ENCODE measurements at places on chromosomes 6 and 20. TPM values are rescaled to one million over a fixed set of nuclear protein-coding genes. Genes with fewer than 3 reads are reported as not detected.

- H3K4me1 ChIP-seq: no peaks in the 10 kb centered on the region
- H3K27me3 ChIP-seq: no peaks in the 10 kb centered on the region
- DNase-seq: no peak
- no peak overlapping the region for H3K27ac ChIP-seq
- H3K36me3 ChIP-seq: no peaks in the 10 kb centered on the region
Measured at GRCh38 chr6:74554041-74554440, 651.8 kb downstream of the COL12A1 start.

DNA sequence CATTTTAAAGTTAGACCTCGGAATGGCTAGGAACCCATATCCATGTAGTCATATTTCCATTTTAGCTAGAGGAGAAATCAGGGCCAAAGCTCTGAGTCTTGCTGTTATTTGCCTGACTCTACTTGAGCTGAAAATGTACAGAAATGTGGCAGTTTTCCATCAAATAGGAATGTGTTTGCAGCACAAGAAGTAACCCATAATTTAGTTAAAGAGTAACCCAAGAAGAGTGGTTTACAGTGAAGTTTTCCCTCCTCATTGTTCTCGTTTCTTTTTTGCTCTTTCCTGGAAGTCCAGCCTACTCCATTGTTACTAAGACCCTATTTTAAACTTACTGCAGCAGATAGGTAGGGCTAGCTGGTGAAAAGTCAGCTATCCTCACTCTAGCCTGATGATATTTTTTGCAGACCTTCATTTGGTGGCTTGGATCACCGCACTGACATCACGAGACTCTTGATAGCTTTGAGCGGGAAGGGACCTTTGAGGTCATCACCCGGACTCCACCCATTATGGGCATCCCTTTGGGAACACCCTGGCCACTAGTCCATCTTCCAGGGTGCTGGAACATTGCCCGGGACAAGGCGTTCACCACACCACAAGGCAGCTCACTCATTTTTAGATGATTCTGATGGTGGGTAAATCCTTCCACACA, 28.0 kb upstream of the ADGRF5 start:
- peak; percentile 77 for DNase-seq

GRCh38 chr20:53592992-53593465, 610 bp downstream of the ZNF217 start:
- no peaks in the 10 kb centered on the region for H3K36me3 ChIP-seq
- H3K4me3 ChIP-seq: peak overlapping the region; percentile 86
- H3K4me1 ChIP-seq: peaks cover 4% of the 10 kb centered on the region
- peak overlapping the region; percentile 92 for H3K27ac ChIP-seq

GRCh38 chr6:119966484-119966883, 616.9 kb upstream of the MAN1A1 start:
- no peak for DNase-seq
- no peaks in the 10 kb centered on the region for H3K4me1 ChIP-seq

DNA sequence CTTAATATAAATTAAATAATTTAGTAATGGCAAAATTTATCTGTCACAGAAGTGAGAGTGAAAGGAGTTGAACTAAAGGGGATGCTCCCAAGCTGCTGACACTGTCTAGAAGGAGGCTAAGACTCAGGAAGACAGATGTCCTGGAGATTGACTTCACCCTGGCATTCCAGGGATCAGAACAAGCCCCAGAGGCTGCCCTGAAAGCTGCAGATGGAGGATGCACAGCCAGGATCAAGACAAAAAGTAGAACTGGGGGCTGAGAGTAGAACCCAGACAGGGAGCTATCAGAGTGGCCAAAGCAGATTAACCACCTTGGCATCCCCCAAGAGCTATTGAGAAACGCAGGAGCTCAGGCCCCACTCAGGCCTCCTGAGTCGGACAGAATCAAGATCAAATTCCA, 189.2 kb upstream of the PLCB4 start:
- no peak overlapping the region for H3K27ac ChIP-seq
- H3K27me3 ChIP-seq: no peaks in the 10 kb centered on the region
- no peaks in the 10 kb centered on the region for H3K36me3 ChIP-seq
- DNase-seq: no peak

- H3K4me3 ChIP-seq: no peak overlapping the region
- no peak overlapping the region for H3K27ac ChIP-seq
- H3K4me1 ChIP-seq: no peaks in the 10 kb centered on the region
- no peak for DNase-seq
Measured at GRCh38 chr6:82507112-82507511, 143.5 kb downstream of the TPBG start.

- H3K27ac ChIP-seq: no peak overlapping the region
- H3K4me1 ChIP-seq: no peaks in the 10 kb centered on the region
- DNase-seq: no peak
- H3K4me3 ChIP-seq: no peak overlapping the region
- H3K27me3 ChIP-seq: no peaks in the 10 kb centered on the region
Measured at GRCh38 chr6:109701774-109702173, 10.7 kb downstream of the FIG4 start.

DNA sequence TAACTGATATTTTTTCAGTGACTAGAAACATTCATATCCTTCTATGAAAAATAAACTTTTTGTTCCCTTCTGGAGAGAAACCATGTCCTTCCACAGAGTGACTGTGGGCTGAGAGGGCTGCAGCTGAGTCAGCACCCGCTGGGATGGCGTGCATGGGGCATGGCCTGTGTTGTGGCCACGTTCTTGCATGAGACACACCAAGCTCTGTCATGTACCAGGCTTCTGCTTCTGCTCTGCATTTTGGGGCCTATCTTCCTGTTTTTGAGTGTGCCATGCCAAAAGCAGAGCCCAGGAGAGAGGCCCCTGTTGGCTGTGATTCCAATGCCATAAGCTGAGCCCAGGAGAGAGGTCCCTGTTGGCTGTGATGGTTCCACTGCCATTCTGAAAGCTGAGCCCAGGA, 10.8 kb downstream of the APMAP start:
- H3K4me1 ChIP-seq: peaks cover 28% of the 10 kb centered on the region
- peak; percentile 69 for DNase-seq
- H3K27ac ChIP-seq: no peak overlapping the region
- no peak overlapping the region for H3K4me3 ChIP-seq

DNA sequence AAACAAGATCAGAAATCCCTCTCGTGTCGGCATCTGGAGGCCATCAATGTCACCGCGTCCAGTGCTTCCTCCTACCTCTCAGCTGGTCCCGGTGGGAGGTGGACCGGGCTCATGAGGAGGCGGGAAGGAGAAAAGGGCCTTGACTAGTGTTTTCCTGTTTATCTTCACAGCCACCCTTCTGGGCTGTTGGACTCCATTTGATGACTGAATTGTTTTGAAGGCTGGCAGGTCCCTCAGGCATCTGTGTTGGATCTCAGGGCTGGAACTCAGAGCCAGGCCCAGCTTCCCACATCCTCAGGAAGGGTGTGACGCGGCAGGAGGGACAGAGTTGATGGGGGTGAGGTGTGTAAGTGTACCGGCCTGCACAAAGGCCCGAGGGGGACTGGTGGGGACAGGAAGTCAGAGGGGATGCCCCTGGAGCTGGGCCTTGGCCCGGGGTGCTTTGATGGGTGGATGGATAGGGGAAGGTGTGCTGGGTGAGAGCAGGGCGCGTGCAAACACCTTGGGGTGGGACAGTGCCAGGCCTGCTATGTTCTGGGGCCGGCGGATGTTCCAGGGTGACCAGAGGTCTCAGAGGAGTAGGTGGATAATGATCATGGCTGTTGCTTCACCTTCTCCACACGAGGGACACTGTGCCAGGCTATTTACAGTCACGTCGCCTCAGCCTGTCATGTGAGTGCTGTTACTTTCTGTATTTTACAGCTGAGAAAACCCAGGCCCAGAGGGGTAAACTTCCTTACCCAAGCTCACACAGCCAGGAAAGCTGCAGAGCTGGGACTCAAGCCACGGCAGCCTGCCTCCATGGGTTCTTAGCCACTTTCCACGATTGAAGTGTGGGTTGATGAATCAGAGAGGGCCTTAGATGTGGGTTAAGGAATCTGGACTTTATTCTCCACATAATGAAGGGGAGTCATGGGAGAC, 17.9 kb upstream of the CHMP4B start:
- H3K4me1 ChIP-seq: peaks cover 16% of the 10 kb centered on the region
- H3K4me3 ChIP-seq: no peak overlapping the region
- peak overlapping the region; percentile 15 for H3K27ac ChIP-seq
- H3K27me3 ChIP-seq: no peaks in the 10 kb centered on the region
- peak; percentile 27 for DNase-seq
- peaks cover 14% of the 10 kb centered on the region for H3K36me3 ChIP-seq

DNA sequence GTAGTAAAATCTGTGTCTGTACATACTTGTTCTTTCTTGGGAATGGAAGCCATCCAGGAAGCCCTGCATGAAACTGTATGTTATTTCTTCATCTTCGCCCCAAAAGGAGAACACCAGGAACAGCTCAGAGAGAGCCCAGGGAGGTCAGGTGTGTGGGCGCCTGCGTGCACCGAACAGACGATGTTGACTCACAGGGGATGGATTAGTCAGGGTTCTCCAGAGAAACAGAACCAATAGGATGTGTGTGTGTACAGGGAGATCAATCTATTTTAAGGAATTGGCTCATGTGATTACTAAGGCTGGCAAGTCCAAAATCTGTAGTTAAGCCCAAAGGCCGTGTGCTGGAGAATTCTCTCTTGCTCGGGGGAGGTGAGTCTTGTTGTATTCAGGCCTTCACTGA, 45.7 kb downstream of the RNASET2 start:
- no peaks in the 10 kb centered on the region for H3K27me3 ChIP-seq
- no peaks in the 10 kb centered on the region for H3K4me1 ChIP-seq
- no peak overlapping the region for H3K27ac ChIP-seq
- no peak overlapping the region for H3K4me3 ChIP-seq

DNA sequence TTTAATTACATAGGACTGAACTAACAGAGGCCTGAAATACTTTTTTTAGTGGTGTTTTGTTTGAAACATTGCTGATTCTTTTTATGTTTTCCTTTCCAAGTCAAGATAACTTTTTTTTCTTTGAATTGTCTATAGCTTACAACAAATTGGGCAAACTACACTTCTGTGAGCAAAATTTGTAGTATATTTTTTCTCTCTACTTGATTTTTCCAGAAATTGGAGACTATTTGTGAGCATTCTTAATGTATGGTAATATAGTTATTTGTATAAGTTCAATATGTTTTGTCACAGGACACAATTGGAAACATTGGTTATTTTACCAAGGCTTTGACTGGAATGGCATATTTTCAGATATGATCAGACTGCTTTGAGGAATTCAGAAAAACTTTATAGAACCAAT, 216.5 kb downstream of the SYNE1 start:
- no peak overlapping the region for H3K27ac ChIP-seq
- no peaks in the 10 kb centered on the region for H3K4me1 ChIP-seq
- H3K27me3 ChIP-seq: no peaks in the 10 kb centered on the region

- peaks cover 26% of the 10 kb centered on the region for H3K4me1 ChIP-seq
- H3K4me3 ChIP-seq: no peak overlapping the region
- H3K36me3 ChIP-seq: no peaks in the 10 kb centered on the region
- DNase-seq: no peak
Measured at GRCh38 chr6:13439644-13440043, 47.8 kb downstream of the GFOD1 start.

DNA sequence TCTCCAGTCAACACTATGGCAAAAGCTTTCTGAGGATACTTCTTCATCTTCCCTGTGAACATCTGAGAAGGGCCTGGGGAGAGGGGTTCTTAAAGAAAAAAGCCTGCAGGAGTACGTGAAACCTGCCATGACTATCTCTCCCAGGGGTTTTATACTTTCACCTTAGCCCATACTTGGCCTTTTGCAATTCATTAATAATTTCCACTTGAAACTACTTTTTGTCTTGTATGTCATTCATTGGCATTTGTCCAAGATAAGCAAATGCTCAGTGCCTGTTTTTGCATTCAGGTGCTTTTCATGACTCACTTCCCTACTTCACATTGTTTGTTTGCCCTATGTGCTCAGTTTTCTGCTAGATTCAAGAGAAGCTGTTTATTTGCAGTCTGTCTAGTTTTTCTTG, 580.3 kb upstream of the GJE1 start:
- no peaks in the 10 kb centered on the region for H3K27me3 ChIP-seq
- H3K36me3 ChIP-seq: no peaks in the 10 kb centered on the region
- no peaks in the 10 kb centered on the region for H3K4me1 ChIP-seq
- no peak for DNase-seq
- peak overlapping the region; percentile 42 for H3K27ac ChIP-seq

DNA sequence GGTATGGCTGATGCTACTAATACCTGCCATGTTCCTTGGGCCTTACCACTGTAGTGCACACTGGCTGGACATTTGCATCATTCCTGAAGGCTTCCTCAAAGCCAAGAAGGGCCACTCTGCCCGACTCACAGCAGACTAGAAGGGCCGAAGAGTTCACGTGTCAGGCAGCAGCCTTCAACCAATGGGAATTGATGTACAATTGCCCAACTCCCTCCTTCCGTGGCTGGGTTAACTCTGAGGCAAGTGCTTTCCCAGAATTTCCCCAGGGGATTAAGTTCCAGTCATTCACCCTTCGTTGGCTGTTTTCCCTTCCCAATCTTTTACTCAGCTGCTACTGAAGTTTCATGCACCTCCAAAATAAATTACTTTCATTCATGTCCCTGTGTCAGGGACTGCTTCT, 29.8 kb downstream of the PSMB9 start:
- H3K4me3 ChIP-seq: no peak overlapping the region
- peak; percentile 31 for DNase-seq
- H3K27ac ChIP-seq: no peak overlapping the region
- H3K27me3 ChIP-seq: no peaks in the 10 kb centered on the region
- H3K36me3 ChIP-seq: no peaks in the 10 kb centered on the region

- no peak for DNase-seq
- no peak overlapping the region for H3K27ac ChIP-seq
- no peak overlapping the region for H3K4me3 ChIP-seq
- no peaks in the 10 kb centered on the region for H3K27me3 ChIP-seq
- H3K36me3 ChIP-seq: no peaks in the 10 kb centered on the region
Measured at GRCh38 chr6:86511962-86512361, 425.4 kb upstream of the HTR1E start.

DNA sequence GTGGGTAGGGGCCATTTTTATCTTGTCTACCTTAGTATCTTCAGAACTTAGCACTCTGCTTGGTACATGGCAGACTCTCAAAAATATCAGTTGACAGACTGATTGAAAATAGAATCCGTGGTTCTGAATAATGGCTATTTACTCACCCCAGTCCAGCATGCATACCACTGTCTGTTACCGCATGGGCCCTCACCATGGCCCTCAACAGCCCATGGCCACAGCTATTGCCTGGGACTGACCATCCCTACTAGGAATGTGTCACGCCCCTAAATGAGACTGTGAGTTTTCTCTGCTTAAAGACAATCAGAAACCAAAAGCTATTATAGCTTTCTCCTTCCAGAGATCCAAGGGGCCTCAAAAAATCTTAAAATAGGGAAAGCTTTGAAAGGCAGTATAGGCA, 207.7 kb downstream of the ATXN1 start:
- no peak overlapping the region for H3K4me3 ChIP-seq
- H3K27me3 ChIP-seq: no peaks in the 10 kb centered on the region
- H3K4me1 ChIP-seq: no peaks in the 10 kb centered on the region

The PRR3 gene
- total RNA-seq: 1.5 TPM

The GNMT gene
- 0.74 TPM for total RNA-seq

The TUBE1 gene
- total RNA-seq: 6.6 TPM

The BFSP1 gene
- total RNA-seq: not detected

The BCKDHB gene
- 13.9 TPM for total RNA-seq

The HAO1 gene
- total RNA-seq: not detected

The OPRM1 gene
- total RNA-seq: not detected

The FABP7 gene
- total RNA-seq: 7.3 TPM

The SLC16A10 gene
- total RNA-seq: 43.1 TPM

The ZNF311 gene
- 0.13 TPM for total RNA-seq

Data from psoas muscle (tissue), 8 donors.